Activated CD4-positive, alpha-beta memory T cell treated with anti-CD3 and anti-CD28 coated beads, Interleukin-2, amount 10 ng/mL, durations not matched to agents 7 days and 5 days (primary cell): ENCODE measurements at places on chromosomes 7 and 10. TPM values are rescaled to one million over a fixed set of nuclear protein-coding genes. Genes with fewer than 3 reads are reported as not detected.

ACSL5 gene
- total RNA-seq = 55.1 TPM

HDAC9 gene
- 0.55 TPM for total RNA-seq

DNA sequence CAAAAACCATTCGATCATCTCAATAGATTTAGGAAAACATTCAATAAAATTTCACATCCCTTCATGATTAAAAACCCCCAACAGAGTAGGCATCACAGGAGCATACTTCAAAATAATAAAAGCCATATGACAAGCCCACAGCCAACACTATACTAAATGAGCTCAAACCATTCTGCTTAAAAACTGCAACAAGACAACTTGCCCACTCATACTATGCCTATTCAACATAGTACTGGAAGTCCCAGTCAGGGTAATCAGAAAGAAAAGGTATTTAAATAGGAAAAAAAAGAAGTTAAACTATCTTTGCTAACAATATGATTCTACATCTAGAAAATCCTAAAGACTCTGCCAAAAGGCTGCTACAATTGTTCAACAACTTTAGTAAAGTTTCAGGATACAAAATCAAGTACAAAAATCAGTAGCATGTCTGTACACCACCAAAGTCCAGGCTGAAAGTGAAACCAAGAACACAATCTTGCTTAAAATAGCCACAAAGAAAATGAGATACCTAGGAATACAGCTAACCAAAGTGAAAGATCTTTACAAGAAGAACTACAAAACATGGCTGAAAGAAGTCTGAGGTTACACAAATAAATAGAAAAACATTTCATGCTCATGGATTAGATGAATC is 882.6 kb downstream of the GRM8 start:
- no peak for DNase-seq

GRCh38 chr7:46537191-46537905 is 616.3 kb upstream of the IGFBP3 start:
- no peak for DNase-seq

- DNase-seq = no peak
Observed at GRCh38 chr10:100790761-100791208, 45.4 kb downstream of the PAX2 start.

ASB10 gene
- total RNA-seq = not detected
